ENCODE measurements at places on chromosomes 5 and 9.
A peak's percentile ranks its signal among the peaks of the same experiment; 100 is the strongest.

DNA sequence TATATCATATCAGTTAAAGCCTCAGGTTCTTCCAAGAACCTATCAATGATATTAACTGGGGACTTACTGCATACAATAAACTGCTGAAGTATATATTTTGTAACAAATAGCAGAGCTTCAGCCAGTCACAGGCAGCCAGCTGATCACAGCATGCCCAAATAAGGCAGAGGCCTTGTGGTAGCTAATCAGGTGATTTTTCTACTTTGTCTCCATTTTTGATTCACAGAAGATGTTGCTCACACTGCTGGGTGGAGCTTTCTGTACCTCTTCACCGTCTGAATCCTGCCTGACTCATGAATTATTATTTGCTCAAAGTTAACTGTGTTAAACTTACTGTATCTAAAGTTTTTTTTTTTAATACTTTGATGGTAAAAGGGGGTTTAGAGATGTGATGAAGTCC lies 357.4 kb downstream of the PSAT1 start:
- no peak for DNase-seq

- no peak for DNase-seq
These were observed 155.7 kb downstream of the CDK5RAP2 start for GRCh38 chr9:120424248-120424647.

GRCh38 chr5:7391814-7392692 lies 3.9 kb upstream of the ADCY2 start:
- peak; percentile 44 for DNase-seq

GRCh38 chr9:101566904-101567724 lies 27.7 kb downstream of the PPP3R2 start:
- peak; percentile 64 for DNase-seq

- DNase-seq: no peak
These were observed 465.3 kb upstream of the ARRDC3 start for GRCh38 chr5:91848453-91848852.

GRCh38 chr5:25427240-25427639 lies 782.5 kb upstream of the CDH10 start:
- DNase-seq: no peak

DNA sequence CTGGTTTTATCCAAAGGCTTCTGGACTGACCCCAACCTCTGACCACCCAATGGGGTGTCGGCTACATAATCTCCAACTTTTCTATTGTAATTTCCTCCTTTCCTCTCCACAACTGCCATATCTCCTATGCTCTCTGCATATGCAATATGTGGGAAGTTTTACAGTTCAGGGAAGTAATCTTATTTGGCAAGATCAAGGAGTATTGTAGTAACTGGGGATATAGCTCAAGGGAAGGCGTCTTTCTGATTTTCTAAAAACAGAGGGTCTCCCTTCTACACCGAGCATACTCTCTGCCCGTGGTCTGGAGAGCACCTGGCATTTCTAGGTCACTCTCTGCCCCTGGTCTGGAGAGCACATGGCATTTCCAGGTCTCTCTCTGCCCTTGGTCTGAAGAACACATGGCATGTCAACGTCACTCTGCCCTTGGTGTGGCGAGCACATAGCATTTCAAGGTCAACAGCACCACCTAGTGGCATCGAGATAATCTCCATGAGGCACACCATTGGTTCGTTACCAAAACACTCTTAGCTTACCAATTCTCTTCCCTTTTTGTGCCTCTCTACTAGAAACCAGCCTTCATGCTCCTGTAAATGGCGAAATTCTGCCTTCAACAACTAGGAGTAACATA lies 616.4 kb upstream of the NUDT12 start:
- DNase-seq: peak; percentile 91

DNA sequence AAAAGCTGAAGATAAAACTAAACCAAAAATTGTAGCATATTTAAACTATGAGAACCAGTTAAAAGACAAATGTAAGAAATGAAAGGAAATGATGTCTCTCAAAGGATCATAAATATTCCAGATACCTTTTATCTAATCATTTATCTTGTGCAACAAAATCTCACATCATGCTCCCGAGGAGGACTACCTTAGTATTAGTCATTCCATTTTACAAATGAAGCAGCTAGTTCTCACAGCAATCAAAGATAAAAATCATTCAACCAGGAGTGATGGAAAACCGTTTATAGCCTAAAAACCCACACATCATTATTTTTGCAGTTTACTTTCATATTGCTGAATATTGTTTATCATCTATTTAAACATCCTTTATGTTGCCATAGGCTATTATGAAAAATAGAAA lies 190.0 kb downstream of the CDH12 start:
- DNase-seq: no peak

DNA sequence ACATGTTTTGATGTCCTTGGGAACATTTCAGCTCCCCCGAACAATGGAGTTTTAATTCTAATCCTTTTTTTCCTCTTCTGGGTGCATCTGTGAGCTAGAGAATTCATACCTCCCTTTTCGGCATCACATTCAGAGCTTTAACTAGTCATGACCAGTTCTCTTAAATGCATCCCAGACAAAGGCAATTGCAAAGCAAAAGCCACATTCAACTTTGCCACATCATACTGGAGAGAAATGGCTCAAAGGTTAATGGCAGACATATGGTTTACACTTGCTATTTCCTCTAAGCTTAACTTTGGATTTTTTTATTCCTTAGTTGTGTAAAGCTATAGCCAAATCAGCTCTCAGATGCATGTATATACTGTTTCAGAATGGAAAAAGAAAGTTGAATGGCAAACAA lies 153.3 kb downstream of the ESM1 start:
- DNase-seq: no peak

GRCh38 chr5:151620461-151620840 lies 29.3 kb upstream of the FAT2 start:
- no peak for DNase-seq

GRCh38 chr5:172694061-172694460 lies 53.0 kb downstream of the NEURL1B start:
- no peak for DNase-seq

DNA sequence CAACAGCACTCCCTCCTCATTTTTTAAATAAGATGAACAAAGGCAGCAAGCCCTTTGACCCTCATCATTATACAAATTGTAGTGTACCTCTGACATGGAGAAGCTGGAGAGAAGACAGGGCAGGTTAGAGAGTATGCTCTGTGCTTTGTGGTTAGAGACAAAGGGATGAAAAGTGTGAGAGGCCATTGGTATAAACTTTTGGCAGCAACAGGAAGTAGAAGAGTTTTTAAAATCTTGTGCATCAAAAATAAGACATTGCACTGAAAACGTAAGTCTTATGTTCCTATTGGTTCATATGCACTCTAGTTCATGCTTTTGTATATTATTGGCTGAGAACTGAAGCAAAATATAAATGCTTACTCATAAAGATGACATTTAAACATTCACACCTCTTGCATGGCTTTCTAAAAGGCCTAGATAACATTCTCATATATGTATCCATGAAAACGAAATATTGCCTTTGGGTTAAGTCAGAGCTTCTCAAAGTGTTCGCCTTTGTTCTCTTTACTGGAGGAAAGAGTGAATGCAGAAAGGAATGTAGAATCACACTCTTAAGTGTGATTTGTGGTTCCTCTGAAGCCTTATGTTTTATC lies 158.0 kb downstream of the PALM2AKAP2 start:
- DNase-seq: no peak

- DNase-seq: no peak
These were observed 35.8 kb upstream of the SPRY4 start for GRCh38 chr5:142360607-142361120.

DNA sequence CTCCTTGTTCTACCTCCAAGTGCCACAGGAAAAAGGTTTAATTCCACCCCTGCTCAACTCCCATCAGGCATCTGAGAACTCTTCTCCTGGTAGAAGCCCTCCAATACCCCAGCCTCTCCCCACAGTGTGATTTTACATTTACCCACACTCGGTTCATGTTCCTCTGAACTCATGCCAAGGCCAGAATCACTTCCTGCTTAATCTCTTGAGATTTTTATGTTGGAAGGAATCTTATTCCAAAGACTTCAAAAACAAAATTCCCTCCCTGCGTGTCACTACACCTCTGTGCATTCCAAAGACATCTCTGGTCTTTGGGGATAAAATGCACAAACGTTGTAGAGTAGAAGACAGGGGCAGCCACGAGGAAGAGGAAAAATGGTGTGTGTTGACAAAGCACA lies 186.8 kb downstream of the ACTL7B start:
- DNase-seq: no peak

DNA sequence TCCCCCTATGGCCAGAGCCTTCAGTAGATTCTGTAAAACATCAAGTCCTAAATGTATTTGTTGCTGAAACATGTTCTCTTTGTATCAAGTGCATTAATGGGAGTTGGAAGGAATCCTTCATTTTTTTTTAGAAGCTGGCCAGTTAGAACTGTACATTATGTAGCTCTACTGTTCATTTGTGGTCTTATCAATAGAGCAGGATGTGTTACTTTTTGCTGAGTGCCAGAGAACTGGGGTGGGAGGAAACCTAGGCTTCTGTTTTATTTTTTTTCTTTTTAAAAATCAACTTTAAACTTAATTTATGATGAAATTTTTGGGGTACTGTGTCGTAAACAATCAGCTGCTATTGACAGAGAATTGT lies 5.1 kb downstream of the PIP5K1B start:
- no peak for DNase-seq

DNA sequence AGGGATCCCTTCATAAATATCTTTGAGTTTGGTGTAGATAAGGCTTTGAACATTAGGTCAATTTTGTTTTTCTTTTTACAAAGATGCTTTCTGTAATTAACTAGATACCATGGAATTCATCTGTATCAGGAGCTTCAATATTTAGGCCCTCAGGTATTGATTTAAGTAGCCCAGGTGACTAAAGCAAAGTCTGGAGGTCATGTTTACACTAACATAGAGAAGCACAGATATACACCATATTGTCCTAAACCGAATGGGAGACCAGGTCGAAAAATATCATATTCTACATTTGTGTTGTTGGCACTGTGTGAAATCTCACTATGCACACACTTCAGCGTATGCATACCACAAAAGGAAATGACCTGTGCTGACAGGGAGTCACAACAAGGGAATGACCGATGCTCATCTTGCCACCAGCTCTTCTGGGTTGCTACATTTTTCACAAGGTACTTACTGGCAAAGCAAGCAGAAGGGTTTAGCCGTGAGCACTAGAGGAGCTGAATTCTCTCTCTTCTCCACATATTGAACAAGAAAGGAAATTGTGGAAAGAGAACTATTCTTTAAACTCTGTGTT lies 98.5 kb upstream of the IL7R start:
- DNase-seq: no peak

GRCh38 chr5:142465476-142465875 lies 140.7 kb upstream of the SPRY4 start:
- no peak for DNase-seq

DNA sequence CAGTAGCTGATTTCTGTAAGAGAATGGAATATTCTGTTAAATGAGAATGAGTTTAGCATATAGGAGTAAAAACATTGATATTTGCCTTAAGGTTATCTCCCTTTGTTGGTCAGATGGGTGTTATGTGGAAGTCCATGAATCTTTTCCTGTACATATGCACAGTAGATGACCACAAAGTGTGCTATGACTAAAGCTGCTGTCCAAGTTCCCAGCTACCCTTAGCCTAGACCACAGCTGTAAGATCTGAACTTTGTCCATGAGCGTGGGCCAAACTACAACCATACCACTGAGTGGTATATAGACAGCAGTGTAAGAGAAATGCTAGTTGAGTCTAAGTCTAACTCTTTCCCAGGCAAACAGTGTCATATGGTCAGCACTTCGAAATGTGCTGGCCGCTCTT lies 48.8 kb downstream of the CD180 start:
- DNase-seq: no peak

DNA sequence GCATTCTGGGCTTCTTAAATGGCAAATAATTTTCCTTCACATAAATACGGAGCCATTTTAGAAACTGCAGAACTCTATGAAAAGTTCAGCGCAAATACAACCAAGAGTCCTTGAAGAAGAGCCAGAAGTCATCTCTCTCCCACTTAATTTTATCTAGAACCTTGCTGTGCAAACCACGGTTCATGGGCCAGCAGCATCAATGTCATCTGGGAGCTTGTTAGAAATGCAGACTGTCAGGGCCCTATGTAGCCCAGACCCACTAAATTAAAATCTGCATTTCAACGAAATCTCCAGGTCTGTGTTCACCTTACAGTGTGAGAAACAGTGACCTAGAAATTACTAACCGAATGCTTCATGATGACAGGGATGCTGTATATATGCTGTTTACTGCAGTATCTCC lies 12.2 kb downstream of the EFNA5 start:
- no peak for DNase-seq

DNA sequence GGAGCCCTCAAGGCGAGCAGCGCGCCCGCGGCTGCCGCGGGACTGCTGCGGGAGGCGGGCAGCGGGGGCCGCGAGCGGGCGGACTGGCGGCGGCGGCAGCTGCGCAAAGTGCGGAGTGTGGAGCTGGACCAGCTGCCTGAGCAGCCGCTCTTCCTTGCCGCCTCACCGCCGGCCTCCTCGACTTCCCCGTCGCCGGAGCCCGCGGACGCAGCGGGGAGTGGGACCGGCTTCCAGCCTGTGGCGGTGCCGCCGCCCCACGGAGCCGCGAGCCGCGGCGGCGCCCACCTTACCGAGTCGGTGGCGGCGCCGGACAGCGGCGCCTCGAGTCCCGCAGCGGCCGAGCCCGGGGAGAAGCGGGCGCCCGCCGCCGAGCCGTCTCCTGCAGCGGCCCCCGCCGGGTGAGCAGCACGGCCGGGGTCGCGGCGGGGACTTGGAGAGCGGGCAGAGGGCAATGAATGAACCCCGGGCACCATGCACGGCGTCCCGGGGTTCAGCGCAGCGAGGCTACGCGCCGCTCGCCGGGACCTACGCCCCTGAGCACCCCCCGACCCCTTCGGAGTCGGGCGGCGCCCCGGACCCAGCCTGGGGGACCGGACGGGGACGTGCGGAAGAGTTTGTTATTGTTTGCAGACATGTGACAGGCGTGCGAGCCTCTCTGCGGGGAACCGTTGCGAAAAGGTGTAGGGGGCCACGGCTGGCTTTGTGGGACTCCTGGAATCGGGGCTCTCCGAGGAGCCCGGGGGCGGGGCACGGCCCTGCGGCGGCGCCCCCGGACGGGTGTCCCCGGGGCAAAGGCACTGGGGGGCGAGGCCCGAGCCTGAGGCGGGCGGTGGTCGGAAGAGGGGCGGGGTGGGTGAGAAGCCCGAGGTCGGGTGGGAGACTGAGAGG lies 553 bp downstream of the MAP3K1 start:
- peak; percentile 71 for DNase-seq

- no peak for DNase-seq
These were observed 56.9 kb upstream of the GGTA1 start for GRCh38 chr9:121556580-121556979.

GRCh38 chr5:59999056-59999455 lies 105.5 kb upstream of the PDE4D start:
- DNase-seq: no peak

- DNase-seq: no peak
These were observed 29.5 kb downstream of the TGFBI start for GRCh38 chr5:136058039-136058971.
